ENCODE measurements at places on chromosomes 7 and 10.

DNA sequence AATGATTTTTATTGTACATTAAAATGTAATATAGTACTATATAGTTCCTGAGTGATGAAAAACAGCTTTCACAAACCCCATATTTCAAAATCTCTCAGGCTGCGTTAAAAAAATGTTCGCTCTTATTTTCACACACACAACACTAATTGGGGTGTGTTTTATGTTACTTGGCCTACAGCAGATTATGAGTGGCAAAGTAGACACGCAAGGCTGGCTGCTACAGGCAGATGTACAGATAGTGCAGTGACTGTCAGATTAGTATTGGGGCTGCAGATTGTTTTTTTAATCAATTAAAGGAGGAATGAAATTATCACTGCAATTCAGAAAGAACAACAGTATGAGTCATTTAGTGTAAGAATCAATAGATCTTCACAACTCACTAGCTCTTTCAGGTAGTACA, 65.2 kb upstream of the ICA1 start:
- DNase-seq: no peak

DNA sequence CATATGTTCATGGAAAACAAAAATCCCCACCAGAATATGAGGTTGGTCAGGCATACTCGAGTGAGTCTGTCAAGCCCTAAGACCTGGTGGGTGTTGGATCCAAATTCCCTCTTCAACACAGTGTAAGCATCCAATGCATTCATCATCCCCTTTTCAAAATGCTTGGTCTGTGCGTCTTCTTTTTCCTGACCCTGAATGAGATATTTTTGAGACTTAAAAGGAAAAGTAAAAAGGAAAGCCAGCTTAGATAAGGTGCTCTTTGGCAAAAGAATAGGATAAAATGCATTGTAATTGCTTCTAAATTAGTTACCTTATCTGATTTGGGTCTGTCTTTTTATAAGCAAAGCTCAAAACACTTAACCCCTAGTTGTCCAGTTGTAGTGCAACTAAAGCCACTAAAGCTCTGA, 331.5 kb downstream of the PTEN start:
- no peak for DNase-seq

DNA sequence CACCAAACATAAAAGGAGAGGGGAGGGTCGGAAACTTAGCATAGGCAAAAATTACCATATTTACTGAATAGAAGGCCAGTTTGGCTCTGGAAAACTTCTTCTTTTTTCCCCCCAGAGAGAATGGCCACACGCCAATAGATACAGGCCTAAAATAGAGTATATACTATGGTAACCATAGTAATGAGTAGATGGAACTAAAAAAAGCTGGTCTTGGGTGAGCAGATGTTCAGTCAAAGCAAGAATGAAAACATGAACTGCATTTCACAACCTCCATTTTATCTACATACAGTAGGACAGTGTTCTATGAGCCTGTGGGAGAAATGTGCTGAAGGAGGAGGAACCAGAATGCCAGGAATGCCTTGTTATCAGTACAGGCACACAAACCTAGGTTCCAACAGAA, 141.7 kb upstream of the SEMA3A start:
- no peak for DNase-seq

DNA sequence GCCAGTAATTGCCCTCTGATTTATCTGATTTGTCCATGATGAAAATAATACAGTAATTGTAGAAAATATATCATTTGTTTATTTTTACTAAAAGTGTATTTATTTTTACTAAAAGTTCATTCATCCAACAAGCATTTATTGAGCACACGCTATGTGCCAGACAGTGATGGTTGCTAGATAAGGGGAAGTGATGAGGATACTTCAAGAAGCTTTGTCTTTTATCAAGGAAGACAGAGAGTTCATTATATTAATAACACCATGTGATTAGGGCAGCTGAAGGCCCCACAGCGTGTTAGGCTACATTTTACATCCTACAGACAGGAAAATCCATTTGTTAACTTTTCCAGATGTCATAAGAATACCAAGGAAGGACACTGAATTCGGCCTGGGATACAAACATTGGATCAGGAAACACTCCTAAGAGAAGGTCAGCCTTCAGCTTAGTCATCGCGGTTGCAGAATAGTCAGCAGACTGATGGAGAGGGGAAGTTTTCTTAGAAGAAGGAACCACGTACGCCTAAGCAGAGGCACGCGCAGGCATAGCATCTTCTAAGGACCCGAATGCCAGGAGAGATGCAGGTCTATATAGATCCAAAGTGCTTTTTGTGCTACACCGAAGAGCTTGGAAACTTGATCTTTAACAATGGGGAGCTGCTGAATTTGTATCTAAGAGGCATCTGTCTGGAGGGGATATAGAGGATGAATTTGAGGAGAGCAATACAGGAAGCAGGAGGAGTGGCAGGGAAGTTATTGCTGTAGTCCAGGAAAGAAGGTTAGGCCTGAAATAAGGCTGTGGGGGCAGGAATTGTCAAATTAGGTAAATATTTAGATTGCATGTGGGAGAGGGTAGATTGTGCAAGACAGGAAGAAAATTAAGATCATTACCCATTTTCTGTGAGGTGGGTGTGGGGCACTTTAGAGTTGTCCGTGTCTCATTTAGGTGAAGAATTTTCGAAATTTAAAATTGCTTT, 85.7 kb downstream of the LRGUK start:
- no peak for DNase-seq

DNA sequence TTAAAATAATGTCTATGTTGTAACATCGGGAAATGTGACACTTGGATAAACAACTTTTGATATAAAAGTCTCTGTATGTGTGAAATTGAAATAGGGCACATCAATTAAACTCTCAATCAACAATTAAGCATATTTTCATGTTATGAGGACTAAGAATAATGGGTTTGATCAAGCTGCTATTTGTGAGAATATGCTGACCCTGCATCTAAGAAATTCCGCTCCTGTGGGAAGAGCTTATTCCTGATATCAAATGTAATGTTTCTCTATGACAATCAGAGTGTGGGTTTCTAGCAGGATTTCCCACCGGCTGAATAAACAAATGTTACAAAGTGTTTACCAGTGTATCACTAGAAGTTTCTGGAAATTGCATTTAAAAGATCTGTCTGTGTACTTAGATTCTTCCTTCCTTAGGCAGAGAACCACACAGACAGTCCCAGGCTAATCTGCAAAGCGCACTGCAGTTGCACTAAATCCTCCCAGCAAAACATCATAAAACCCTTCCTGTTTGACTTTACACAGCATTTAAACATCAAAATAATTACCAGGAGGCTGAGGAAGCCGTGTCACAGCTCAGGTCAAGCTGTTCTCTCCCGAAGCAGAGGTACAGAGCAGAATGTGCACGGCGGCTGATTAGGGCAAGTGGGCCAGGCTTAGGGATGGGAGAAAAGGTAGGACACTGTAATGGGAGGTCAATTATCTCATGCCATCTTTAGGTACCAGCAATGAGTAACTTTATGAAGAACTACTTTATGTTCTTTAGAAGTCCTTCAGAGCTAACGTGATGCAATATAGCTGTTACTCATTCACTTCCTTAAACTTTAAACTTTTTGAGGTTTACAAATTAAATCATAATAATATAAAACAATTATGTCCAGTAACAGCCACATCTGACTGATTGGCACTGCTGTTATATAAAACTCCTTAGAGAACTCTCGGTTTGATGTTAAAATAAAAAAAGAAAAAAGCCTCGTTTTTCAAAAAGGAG, 109.1 kb upstream of the CTTNBP2 start:
- DNase-seq: no peak

Data from esophagus squamous epithelium (tissue), 5 donors.